ENCODE measurements at places on chromosomes 16 and 17.

DNA sequence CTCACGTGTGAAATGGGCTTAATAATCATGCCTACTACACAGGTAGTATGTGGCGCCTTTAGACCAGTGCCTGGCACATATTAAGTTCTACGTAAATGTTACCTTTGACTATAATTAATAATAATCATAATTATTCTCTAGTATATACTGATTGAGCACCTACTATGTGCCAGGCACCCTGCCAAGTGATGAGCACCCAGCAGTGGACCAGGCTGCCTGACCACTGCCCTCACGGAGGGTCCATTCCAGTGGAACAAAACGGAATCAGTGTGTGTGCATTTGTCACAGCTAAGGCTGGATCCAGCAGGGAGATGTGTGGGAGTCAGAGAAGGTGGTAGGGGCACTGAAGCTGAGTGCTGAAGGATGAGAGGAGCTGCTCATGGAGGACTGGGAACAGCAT lies 30.5 kb downstream of the SEC14L5 start:
- DNase-seq = no peak

GRCh38 chr16:85686912-85687591 lies 1.7 kb downstream of the GINS2 start:
- DNase-seq = no peak

GRCh38 chr16:52436339-52437276 lies 110.3 kb downstream of the TOX3 start:
- DNase-seq = no peak

GRCh38 chr17:2713881-2714280 lies 2.3 kb upstream of the CLUH start:
- DNase-seq = no peak

DNA sequence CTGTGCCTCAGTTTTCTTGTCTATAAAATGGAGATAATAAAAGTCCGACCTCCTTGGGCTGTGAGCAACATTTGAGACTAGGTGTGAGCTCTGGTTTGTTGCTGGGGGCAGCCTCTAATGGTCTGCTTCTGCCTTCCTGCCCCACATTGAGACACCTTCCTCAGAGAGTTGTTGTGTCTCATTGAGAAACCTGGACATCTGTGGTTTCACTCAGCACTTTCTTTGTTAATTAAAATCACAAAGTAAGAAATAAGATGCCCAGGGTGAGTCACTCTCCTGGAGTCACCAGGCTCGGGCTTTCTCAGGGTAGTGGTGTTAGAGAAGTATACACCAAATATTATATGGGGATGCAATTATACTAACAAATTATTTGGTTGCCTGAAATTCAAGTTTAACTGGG lies 389.2 kb upstream of the SALL1 start:
- no peak for DNase-seq

DNA sequence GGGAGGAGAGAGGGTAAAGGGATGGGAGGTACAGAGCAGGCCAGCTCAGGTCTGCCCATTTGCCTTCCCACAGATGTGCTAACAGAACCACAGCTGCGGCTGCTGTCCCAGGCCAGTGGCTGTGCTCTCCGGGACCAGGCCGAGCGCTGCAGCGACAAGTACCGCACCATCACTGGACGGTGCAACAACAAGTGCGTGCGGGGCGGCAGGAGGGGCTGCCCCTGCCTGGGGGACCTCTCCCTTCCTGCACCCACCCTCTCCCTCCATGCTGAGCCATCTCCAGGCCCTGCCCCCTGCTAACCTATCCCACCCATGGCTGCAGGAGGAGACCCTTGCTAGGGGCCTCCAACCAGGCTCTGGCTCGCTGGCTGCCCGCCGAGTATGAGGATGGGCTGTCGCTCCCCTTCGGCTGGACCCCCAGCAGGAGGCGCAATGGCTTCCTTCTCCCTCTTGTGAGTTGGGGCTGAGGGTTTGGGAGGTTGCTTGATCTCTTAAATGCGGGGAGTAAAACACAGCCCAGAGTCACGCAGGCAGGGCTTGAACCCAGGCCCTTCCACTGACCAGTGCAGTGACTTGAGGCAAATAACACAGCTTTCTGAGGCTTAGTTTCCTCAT lies 1.2 kb downstream of the EPX start:
- no peak for DNase-seq

DNA sequence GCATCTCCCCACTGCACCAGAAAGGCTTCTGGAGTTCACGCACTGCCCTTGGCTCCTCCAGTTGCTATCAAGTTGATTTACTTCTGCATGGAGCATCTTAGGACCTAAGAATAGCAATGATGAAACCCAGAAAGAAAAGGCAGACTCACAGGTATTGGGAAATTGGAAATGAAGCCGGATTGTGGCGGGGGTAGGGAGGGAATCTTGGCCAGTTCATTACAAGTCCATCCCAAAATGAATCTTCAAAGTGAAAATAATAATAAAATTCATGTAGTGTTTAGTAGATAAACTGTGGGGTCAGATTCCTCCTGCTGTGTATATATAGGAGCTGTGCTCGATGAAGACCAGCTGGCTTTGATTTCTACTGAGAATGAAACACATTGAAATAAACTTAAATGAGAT lies 33.7 kb downstream of the TEKT3 start:
- DNase-seq = no peak

DNA sequence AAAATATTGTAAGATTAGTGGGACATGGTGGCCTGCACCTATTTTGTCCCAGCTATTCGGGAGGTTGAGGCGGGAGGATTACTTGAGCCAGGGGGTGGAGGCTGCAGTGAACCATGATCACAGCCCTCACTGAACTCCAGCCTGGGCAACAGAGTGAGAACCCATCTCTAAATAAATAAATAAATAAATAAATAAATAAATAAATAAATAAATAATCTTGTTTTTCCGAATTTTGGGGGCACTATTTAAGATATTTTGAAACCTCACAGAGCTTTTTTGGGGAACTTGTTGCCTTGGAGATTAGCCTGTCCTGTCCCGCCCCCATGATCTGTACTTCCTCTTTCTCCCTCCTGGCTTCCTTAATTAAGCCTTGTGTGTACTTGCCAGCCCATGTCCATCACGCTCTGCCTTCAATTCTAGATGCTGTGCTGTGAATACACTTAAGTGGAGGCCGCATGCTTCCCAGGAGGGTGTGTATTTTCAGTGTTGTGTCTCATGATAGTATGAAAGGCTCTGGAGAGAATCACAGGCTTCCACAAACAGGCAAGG lies 4.4 kb downstream of the LGALS9 start:
- DNase-seq = no peak

GRCh38 chr17:44069974-44070454 lies 521 bp upstream of the G6PC3 start:
- no peak for DNase-seq

DNA sequence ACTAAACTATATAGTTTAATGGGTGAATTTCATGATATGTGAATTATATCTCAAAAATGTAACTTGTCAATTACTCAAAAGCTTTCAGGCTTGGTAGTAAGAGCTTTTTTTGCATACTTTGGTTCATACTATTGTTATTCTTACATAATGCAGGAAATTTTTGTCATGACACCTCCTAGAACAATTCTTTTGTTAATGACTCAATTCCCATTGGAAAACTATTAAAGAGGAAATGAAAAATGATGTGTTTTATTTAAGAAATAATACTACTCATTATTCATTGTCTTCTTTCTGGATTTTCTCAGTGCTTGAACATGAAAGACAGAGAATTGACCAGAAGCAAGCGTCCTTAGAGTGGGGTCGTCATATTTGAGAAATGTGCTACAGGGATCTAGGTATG lies 196.4 kb upstream of the KCNJ16 start:
- DNase-seq = no peak

DNA sequence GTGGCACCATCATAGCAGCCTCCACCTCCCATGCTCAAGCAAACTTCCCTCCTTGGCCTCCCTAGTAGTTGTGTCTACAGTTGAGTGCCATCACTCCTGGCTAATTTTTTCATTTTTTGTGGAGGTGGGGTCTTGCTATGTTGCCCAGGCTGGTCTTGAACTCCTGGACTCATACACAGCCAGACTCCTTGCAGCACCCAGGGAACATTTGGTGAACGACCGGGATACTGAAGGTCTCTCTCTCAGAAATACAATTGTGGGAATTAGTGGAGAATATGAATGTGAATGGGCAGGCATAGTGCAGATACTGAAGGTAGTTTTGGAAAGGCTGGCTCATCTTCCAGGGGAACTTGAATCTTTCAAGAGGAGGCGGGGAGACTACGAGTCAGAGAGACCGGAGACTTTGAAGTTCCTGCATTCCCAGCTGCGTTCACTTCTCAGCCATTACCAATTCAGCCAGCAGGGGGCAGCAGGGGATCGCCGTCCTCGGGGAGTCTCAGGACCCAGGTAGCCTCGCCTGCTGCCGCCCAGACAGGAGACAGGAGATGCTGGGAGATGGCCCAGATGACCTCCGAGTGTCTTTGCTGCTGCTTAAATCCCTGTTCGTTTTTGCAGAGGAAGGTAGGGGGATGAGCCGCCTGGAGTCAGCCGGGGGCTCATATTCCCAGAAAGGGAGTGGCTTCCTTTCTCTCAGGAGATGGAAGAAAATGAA lies 68.6 kb downstream of the HAPSTR1 start:
- peak; percentile 35 for DNase-seq

DNA sequence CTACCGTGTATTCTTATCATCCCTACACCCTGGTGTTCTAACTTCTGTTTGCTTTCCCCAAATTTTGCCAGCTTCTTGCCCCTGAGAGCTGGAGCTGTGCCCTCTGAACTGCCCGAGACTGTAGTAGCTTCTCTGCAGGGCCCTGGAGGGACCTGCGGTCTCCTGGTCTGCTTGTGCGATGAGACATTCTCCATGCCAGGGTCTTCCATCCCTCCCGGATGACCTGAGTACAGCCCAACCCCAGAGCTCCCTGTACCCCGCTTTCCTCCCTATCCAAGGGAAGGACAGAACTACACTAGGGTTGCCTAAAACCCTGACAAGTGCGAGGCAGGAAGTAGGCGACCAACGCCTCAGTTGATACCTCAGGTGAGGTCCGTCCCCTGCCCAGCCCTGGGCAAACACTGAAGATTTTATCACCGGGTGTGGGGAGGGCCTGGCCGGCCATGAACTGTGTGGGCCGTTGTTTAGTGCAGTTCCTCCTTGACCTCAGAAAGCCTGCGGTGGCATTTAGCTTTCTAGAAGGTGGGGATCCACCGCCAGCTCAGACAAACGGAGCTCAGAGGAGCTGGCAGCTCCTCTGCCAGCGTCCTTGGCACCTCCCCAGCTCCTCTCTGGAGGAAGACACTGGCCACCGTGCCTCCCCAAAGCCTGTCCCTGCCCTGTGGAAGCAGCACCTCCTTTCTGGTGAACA lies 13.7 kb downstream of the CANT1 start:
- DNase-seq = no peak

GRCh38 chr16:77111056-77111565 lies 79.9 kb upstream of the MON1B start:
- no peak for DNase-seq

DNA sequence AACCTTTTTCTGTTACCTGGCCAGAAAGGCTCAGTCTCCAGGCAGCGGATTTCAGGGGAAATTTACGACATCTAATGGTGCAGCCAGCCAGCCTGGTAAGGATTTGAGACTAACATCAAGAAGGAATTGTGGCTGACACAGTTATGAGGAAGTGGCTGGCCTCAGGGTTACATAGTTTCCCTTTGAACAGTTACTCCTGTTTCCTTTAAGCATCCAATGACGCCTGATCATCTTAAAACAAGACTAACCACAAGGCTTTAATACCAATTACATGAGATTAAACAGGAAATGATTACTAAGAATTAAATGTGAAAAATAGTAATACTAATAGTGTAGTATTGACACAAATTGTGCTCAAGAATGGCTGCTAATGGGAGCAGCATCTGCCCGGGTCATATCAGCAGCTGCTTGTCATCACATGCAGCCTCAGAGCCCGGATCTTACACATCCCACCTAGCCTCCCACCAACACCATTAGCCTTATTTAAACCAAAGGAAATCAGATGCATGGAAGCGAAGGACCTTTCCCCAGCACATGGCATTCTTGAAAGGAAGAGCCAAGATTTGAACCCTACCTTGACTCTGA lies 431.8 kb downstream of the PMP22 start:
- DNase-seq = no peak

GRCh38 chr16:52914428-52914827 lies 138.3 kb downstream of the CHD9NB start:
- DNase-seq = no peak

- no peak for DNase-seq
These were observed 124.6 kb downstream of the C16orf95 start for GRCh38 chr16:87192452-87193073.

DNA sequence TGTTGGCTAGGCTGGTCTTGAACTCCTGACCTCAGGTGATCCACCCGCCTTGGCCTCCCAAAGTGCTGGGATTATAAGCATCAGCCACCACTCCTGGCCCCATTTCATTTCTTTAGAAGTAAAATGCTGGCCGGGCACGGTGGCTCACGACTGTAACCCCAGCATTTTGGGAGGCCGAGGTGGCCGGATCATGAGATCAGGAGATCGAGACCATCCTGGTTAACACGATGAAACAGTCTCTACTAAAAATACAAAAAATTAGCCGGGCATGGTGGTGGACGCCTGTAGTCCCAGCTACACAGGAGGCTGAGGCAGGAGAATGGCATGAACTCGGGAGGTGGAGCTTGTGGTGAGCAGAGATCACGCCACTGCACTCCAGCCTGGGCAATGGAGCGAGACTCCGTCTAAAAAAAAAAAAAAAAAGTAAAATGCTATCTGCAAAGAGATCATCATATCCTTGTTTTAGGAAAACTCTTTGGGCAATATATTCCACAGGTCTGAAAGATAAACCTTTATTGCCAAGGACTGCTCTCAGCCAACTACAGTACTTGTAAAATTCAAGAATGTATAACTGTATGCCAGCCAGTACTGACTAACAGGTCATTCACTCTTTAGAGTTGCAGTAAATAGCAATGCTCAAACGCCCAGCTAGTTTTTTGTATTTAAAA lies 3.8 kb downstream of the GJC1 start:
- no peak for DNase-seq

- no peak for DNase-seq
These were observed 8.6 kb upstream of the ABCC3 start for GRCh38 chr17:50626037-50626574.

DNA sequence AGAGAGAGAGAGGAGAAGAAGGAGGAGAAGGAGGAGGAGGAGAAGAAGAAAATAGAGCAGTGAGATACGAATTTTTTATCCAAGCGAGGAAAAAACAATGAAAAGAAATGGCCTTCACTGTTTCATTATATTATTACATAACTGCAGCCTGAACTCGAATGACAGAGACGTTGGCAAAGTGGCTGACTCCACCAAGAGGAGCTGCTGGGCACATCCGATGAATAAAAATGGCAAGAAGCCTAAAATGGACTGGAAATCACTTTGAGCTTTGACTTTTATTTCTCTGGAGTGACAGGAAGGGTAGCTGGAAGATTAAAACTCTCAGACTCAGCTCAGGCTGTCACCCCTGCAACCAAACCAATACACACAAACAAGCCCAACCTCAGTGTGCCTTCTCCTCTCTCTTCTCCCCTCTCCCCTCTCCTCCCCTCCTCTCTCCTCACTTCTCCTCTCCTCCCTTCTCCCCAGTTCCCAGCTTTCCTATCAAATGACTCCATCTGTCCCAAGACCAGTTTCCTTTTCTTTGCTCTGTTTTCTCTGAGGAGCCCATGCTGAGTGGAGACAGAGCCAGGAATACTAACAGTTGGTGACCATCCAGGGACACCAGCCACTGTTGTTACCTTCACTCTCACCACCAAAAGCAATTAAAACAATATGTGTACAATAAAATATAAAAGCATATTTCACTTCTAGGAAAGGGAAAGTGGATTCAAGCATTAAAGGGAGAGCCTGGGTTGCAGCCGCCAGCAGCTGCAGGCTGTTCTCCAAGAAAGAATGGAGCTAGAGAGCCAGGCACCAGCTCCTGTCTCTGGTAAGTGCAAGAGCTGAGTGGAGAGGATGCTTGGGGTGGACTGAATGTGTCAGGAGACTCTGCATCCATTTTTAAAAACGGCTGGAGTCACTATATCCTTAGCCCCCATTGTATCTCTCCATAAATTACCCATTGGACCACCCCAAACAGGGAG lies 51.2 kb downstream of the SOX9 start:
- DNase-seq = peak; percentile 32

Data from substantia nigra (tissue), 51 donors.